ENCODE measurements at places on chromosomes 3 and 15. TPM values are rescaled to one million over a fixed set of nuclear protein-coding genes. Genes with fewer than 3 reads are reported as not detected.

- DNase-seq: no peak
These were observed 896.9 kb downstream of the DIPK2A start for GRCh38 chr3:144868506-144868905.

GRCh38 chr15:59687836-59688235, 1.3 kb downstream of the BNIP2 start:
- DNase-seq: no peak

- no peak for DNase-seq
These were observed 178.6 kb upstream of the TPRG1 start for GRCh38 chr3:188993181-188993580.

DNA sequence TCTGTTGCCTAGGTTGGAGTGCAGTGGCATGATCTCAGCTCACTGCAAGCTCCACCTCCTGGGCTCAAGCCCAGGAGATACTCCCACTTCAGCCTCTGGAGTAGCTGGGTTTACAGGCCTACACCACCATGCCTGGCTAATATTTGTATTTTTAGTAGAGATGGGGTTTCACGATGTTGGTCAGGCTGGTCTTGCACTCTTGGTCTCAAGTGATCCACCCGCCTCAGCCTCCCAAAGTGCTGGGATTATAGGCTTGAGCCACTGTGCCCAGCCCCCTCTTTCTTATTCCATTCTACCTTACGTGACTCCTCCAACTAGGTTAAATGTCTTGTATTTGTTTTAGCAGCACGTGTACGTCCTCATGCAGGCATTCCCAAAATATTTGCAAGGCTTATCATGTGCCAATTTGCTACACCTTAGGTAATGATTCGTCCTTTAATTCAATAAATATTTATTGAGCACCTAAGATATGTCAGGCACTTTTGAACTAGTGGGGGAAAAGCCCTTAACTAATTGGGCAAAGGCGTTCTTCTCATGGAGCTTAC, 14.9 kb upstream of the MAGI1 start:
- peak; percentile 68 for DNase-seq

DNA sequence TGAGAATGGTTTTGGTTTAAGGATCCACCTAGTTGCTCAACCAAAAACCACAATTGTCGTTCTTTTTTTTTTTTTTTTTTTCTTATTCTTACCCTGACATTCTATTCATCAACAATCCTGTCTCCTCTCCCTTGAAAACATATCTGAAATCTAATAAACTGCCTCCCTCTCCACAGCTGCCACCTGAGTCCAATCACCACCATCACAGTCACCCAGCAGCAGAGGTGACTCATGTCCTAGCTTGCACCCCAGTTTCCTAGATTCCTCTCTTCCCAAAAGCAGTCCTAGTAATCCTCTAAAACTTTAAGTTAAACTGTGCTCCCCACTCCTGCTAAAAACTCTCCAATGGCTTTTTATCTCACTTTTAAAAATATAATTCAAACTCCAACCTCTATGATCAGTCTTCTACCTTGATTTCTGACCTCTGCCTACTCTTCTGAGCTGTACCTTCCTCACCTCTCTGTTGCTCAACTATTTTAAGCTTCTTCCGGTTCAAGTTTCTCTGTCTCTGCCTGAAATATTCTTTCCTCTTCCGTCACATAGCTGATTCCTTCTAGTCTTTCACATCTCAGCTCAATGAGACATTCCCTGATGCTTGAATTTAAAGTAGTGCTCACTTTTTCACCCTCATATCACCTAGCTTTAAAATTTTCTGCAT, 33.7 kb upstream of the RBMS3 start:
- no peak for DNase-seq

The SMAD6 gene
- 12.1 TPM for total RNA-seq

DNA sequence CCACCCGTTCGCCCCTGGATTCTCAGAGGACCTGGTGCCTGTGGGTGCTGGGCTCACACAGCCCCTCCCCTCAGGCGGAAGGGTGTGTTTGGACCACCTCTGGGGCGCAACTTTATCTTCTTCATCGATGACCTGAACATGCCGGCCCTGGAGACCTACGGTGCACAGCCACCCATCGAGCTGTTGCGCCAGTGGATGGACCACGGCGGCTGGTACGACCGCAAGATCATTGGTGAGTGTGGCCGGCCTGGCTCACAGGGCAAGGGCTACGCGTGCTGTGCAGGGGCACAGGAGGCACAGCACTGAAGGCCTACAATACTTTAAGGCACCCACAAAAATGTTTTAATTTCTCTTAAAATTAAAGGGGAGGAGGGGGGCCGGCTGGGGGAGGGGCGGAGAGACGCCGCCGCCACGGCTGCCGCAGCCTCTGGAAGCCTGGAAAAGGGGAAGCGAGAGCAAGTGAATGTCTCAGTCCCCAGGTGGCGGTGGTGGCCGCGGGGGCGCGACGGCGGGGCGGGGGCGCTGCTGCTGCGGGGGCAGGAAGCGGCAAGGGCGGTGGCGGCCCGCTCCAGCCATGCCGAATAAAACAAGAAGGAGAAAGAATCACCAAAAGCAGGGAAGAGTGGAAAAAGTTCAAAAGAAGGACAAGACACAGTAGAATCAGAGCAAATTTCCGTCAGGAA, 56.8 kb downstream of the DNAH1 start:
- no peak for DNase-seq

The LOXL1 gene
- total RNA-seq: 2.0 TPM

DNA sequence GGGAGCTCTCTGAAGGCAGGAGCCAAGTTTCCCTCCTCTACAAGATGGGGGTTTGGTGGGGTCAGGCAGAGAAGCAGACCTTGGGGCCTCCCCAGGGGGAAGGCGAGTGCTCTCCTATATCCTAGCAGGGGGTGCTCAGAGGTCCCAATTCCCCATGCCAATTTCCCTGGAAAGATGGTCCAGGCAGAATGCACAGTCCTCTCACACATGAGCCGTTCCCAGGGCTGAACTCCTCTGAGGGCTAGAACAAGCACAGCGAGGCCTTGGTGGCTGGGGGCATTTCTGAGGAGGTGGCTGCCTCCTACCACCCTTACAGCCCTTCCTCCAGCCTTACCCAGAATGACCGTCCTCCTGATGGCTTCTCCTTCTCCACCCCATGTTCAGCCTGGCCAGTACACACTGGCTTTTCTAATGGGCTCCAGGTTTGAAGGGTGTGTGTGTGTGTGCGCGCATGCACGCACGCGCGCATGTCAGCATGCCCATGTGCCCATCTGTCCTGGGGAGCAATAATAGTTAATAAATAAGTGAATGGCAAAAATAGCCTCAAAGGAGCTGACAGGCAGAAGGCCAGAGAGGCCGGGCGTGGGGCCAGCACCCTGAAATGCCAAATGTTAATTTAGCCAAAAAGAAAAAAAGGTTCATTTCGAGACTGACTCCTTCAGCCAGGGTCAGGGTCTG, 24.4 kb downstream of the ADCY5 start:
- peak; percentile 67 for DNase-seq

- peak; percentile 31 for DNase-seq
These were observed 35.2 kb downstream of the FEM1B start for GRCh38 chr15:68312701-68313204.

DNA sequence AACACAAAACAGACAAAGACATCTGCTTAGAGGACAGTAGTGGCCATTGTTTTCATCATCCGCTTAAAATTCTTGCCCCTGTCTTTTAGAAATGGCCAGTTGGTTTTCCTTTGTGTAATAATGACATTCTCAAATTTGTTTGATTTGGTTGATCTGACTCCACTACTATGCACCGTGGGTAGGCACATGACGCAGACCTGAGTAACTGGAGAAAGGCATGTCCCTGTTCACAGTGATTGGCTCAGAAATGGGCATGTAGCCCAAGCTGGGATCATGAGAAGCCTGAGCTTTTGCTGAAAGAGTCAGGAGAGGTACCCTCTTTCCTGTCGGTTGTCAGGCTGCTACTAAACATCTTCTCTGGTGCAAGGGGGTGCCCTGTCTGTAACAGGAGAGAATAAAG, 36.6 kb upstream of the MAGI1 start:
- DNase-seq: no peak

DNA sequence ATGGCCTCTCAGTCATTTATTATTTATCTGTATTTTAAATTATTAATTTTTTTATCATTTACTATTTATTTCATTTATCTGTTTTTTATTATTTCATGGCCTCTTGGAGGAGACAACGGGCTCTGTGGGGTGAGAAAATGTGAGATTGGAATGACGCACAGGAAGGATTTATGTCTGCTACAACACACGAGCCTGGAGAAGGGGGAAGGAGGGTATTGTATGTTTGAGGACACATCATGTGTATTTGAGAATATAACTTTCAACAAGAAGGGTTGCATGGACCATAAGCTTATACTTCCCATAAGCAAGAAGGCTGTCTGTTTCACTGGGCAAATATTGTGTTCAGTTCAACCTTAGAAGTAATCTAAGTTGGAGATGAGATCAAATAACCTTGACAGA, 31.7 kb downstream of the LSM3 start:
- no peak for DNase-seq

The SPESP1 gene
- 1.4 TPM for total RNA-seq

The IQCB1 gene
- 3.6 TPM for total RNA-seq

GRCh38 chr15:38636597-38636996, 72.0 kb upstream of the RASGRP1 start:
- no peak for DNase-seq

The FBXW12 gene
- total RNA-seq: not detected

The MYL3 gene
- total RNA-seq: 1.2 TPM

The IGF2BP2 gene
- total RNA-seq: 1.9 TPM

DNA sequence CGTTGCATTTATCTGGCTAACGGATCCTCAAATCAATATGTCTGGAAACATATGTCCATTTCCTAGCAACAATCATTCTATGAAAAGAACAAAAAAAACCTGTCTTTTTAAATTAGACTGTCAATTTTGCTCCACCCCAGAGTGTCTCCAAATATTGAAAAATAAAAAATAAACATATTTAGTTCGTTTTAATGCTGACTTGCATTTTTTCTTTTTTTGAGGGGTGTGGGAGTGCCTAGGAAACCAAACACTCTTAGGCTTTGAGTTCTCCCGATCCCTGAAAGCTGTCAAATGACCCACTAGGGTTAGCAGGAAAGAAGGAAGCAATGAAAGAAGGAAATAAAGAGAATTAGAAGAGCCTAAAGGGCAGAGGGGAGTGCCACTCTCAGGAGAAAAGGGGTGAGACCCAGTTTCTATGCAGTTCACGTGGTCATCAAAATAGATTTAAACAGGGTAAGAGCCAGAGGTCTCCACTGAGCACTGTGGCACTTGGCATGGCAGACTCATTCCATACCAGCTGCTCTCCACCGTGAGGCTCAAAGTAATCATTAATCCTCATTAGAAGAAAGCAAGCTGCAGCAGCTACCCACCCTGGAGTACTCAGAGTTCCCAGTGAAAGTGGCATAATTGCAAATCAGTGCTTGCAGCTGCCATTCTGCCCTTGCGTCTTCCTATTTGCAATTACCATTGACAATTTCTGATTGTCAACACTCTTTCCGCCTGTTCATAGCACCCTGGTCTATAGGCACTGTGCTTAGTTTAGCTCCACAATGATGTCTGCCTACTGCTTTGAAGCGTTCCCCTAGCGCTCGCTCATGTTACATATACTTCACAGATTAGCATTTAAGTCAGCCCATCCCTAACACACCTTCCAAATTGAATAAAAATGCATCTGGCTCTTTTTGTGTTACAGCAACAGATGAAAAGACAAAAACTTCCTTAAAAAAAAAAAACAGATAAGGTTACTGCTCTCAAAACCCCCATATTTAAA, 32.3 kb downstream of the PDZRN3 start:
- no peak for DNase-seq

DNA sequence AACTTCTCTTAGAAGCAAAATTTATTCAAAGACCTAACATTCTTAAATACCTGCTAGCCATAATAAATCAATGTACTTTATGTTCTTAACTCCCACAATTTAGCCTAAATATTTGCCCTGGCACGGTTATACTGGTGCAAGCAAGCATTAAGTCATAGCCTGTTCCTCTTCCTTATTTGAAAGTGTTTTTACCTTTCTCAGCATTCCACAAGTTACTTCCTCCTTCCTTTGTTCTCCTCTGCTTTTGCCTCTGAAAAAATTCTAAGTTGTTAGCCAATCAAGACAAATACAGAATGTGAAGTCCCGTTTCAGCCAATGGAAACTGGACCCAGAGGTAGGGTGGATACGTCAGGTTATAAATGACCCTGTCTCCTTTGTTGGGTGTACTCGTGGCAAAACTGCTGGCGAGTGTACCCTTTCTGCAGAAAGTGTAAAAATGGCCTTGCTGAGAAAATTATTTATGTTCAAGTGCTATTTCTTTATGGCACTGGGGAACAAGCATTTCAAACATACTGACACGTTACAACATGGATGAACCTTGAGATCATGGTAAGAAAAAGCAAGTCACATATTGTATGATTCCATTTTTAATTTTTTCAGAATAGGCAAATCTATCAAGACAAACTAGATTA, 3.1 kb upstream of the TATDN2 start:
- DNase-seq: no peak

DNA sequence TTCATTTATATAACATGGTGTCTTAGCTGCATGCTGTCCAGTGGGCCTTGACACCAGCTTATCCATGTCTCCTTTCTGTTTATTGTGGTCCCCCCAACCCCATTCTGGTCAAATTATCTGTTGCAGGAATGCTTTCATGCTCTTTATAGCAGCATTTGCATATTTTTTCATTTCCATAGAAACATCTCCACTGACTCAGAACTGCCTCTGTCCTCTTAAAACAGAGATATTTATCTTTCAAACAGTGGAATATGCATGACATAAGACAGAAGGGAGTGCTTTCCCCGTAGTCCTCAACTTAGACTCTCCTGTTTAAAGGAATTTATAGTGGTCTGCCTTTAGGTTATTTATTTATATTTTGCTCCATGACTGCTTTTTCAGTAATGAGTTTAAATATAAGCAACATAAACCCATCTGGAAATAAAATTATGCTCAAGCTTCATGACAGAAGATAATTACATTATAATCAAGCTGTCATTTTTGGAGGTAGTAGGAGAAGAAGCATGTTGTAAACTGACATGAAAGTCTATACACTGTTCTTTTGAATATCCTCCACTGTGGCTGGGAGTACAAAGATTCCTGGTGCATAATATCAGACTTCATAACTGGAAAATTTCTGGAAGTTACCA, 179.5 kb upstream of the CD96 start:
- DNase-seq: no peak

- DNase-seq: no peak
These were observed 44.1 kb upstream of the VILL start for GRCh38 chr3:37946531-37946889.

DNA sequence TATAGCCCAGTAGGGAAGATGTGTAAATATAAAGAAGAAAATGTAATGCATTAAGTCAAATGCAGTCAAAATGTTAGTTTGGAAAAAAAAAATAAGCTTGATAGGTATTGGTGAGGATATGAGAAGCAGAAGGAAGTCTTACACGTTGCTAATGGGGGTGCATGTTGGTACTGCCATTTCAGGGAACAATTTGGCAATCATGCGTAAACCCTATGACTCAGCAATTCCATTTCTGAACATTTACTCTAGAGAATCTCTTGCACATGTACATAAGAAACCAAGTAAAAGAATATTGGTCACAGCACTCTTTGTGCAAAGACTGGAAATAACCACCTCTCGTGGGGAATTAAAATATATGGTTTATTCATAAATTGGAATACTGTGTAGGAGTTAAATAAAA, 35.5 kb upstream of the TIMP4 start:
- DNase-seq: no peak

DNA sequence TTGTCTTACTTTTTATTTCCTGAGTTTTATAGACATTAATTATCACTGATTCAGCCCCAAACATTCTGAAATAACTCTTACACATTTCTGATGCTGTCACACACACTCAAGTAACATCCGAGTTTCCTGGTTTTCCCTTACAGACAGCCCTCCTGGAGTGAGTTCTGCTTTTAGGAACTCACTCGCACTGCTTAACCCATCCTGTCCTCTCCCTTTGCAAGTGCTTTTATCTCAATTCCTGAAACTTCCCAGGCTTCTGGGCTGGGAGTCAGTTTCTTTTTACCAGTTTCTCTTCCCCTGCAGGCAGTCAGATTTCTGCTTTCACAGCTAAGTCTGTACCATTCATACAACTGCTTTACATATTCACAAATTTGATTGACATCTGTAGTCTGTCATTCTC, 15.6 kb upstream of the SH3GL3 start:
- DNase-seq: no peak
